ENCODE measurements at places on chromosomes 4 and X.

DNA sequence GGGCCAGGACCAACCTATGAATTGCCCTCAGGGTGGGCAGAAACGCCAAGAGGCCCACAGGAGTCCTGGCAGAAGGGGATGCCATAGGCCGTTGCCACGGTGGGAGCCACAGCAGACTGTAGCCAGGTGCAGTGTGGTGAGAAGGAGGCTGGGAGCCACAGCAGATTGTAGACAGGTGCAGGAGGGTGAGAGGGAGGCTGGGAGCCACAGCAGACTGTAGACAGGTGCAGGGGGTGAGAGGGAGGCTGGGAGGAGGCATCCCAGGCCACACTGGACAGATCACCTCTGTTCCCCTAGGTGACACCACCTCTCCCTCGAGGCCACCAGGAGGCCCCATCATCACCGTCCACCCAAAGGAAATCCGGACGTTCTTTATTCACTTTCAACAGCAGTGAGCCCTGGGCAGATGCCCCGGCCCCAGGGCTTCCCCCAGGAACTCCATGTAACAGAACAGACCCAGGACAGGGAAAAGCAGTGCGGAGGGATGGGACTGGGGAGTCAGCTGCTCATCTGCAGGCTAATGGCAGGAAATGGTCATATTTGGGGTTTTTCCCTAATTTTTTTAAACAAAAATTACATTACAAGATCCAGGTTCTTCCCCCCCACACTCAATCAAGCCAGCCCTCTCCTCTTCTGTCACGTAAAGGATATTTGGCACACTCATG, 19.5 kb upstream of the MRFAP1 start:
- DNase-seq: no peak

- DNase-seq: peak; percentile 21
Observed at GRCh38 chr4:123386609-123387008, 10.0 kb upstream of the SPRY1 start.

DNA sequence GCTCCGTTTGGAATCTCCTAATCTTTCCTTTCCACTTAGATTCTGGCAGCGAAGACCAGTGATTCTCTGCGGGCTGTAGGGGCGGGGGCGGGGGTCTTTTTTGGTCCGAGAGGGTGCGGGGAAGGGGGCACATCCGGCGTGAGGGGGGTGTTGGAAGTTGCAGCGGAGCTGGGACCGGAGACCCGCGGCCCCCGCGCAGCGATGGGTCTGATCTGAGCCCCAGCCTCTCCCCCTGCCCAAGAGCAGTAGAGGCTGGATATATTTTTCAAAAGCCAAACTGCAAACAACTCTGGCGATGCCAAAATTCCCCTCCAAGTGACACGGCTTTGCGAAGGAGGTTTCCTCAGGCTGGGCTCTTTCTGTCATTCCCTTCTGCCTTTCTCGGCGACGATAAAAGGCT, 355 bp downstream of the GRID2 start:
- no peak for DNase-seq

DNA sequence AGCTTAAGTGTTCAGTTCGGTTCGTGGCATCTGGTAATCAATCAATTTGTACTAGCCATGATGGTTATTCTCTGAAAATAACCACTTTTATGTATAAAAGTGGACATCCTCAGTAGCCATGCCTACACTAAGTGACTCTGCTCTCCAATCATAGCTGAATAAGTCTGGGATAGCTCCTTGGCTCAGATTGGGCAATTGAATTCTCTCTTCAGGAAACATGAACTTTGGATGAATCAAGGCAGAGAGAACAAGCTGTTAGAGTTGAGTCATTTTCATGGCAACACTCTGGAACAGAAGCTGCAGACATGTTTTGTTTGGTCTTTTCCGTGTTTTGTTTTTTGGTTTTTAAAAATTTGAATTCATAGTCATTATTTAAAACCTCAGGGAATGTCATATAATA, 66.8 kb upstream of the TMEM164 start:
- no peak for DNase-seq

GRCh38 chr4:175986-176385, 51.7 kb downstream of the ZNF718 start:
- DNase-seq: no peak

DNA sequence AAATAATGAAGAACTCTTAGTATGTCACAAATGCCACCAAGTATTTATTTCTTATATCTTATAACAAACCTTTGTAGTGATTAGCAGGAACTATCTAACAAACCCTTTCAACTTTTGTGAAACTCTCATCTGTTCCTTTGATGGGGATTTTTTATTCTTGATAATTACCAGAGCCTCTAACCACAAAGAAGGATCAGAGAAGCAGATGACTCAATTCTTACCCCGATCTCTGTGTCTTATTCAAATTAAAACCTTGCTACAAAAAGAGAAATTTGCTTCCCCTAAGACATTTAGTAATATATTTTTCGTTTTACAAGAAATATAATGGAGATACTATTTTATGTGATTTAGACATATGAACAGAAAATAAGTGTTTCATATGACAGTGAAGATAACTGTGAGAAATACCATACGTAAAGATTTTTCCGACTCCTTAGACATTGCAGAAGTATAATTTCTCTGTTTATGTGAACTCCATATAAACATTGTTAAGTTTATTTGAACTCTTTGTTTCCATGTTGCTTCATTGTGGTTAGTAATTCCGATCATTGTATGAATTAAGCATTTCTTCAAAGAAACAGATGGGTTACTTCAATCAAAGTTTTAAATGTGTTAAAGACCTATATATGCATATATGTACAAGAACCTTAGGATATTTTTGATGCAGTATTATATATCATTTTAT, 205.4 kb downstream of the CFAP299 start:
- no peak for DNase-seq

DNA sequence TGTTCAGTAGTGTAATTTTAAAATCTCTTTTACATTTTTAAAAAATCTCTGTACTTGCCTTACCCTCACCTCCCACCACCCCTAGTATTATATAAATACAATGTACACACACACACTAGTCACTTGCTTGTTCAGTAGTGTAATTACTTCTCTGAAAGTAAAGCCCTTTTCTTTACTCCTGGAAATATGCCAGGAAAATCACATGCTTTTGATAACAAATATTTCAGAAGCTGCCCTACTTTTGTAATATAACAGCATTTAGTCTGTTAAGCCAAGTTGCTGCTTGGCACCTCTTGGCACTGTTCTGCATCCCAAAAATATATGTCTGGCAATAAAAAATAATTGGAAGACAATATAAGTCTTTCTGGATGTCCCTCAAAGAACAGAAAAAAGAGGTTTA, 172.8 kb upstream of the APOOL start:
- no peak for DNase-seq

DNA sequence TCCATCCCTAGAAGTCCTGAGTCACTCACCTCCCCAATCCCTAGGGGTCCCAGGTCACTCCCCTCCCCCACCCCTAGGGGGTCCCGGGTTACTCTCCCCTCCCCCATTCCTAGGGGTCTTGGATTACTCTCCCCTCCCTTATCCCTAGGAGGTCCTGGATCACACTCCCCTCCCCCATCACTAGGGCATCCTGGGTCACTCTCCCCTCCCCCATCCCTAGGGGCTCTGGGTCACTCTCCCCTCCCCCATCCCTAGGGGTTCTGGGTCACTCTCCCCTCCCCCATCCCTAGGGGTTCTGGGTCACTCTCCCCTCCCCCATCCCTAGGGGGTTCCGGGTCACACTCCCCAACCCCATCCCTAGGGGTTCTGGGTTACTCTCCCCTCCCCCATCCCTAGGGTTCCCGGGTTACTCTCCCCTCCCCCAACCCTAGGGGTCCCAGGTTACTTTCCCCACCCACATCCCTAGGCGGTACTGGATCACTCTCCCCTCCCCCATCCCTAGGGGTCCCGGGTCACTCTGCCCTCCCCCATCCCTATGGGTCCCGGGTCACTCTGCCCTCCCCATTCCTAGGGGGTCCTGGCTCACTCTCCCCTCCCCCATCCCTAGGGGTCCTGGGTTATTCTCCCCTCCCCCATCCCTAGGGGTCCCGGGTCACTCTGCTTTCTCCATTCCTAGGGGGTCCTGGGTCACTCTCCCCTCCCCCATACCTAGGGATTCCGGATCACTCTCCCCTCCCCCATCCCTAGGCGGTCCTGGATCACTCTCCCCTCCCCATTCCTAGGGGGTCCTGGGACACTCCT, 2.1 kb downstream of the ASMTL start:
- DNase-seq: no peak

GRCh38 chr4:189773909-189774308, 166.8 kb upstream of the FRG1 start:
- peak; percentile 3 for DNase-seq

GRCh38 chr4:152803541-152803940, 23.8 kb downstream of the ARFIP1 start:
- DNase-seq: no peak

DNA sequence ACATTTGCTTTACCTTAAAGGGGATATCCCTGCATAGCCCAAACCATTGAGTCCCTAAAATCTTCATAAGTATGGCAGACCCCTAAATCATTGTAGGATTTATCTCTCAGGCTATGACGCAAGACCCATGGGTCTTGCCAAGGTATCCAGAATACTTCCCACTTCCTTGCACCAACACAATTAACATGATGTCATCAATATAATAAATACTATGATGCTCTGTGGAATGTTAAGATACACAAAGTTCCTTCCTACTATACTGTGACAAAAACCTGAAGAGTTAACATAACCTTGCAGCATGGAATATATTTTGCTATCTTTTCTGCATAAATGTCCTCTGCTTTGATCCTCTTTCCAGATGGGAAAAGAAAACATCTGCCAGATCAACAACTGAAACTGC, 49.9 kb upstream of the TMEM184C start:
- DNase-seq: no peak

GRCh38 chr4:19304028-19304427, 947.7 kb upstream of the SLIT2 start:
- DNase-seq: no peak

DNA sequence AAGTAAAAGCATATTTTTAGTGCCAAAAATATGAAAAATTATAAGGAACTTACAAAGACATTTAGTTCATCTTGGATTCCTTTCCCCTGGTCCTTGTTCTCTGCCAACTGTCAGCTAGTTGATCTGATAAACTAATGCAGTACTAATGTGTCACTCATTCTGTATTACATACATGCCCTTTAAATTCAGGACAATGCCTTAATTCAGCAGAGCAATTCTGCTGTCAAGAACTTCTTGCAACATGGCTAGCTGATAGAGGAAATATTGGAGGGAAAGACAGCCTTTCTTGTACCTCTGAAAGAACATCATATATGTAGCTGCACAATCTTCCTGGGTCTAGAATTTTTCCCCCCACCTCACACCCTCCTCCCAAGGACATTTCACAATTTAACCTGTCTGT, 480.1 kb downstream of the RPA4 start:
- no peak for DNase-seq

GRCh38 chr4:148254621-148255343, 187.4 kb downstream of the NR3C2 start:
- DNase-seq: no peak

DNA sequence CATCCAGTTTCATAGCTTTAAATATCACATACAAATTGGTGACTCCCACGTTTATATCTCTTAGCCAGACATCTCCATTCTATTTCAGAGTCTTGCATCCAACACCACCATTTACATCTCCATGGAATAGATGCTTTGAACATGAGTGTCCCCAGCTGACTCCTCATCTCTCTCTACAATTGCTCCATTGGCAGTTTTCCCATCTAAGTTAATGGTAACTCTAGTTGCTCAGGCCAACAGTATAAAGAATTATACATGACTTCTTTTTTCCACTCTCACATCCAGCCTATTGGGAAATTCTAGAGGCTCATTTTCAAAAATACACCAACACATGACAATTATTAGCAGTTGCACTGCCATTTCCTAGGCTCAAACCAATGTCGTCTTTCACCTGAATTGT, 388.2 kb downstream of the STIM2 start:
- DNase-seq: no peak

GRCh38 chr4:176422001-176422400, 102.2 kb downstream of the SPCS3 start:
- DNase-seq: no peak

GRCh38 chr4:6230827-6231662, 30.7 kb upstream of the JAKMIP1 start:
- DNase-seq: no peak

GRCh38 chr4:113781439-113782040, 20.0 kb upstream of the CAMK2D start:
- peak; percentile 66 for DNase-seq

DNA sequence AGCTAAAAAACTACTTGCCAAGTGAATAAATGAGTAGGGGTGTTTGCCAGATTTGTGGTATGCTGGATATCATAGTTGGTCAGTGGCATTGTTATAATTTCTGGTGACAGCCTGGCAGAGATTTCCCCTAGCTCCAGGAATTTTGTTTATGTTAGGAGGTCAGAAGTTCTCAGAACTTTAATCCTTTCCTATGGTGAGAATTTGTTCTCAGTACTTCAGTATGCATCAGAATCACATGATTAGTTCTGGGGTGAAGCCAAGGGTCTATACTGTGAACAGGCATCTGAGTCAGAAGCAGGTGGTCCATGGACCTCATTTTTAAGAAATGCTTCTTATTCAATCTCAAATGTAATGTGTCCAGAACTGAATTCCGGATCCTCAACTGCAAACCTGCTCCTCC, 10.5 kb downstream of the RASSF6 start:
- DNase-seq: no peak

DNA sequence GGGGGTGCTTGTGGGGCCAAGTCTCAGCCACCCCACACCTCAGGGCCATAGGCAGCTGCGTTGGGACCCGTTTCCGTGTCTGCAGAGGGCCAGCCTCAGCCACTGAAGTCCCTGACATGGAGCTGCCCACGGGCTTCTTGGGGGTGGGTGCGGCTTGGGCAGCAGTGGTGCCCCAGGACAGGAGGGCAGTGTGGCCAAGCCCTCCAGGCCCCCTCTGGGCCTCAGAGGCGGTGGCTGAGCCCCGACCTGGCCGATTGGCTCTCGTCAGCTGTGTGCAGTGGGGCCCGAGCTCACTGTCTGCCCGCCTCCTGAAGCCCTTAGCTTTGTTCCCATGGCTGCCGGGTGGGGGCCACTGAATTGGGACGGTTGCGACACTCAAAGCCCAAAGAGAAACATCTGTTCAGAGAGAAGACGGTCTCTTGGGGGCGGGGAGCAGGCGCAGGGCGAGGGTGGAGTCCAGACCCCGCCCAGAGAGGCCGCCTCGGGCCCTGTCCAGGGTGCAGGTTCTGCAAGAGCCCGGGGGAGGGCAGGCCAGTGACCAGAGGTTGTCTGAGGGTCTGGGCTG, 9.1 kb downstream of the FGFR3 start:
- no peak for DNase-seq

GRCh38 chr4:48698029-48698971, 81.8 kb downstream of the FRYL start:
- peak; percentile 93 for DNase-seq

DNA sequence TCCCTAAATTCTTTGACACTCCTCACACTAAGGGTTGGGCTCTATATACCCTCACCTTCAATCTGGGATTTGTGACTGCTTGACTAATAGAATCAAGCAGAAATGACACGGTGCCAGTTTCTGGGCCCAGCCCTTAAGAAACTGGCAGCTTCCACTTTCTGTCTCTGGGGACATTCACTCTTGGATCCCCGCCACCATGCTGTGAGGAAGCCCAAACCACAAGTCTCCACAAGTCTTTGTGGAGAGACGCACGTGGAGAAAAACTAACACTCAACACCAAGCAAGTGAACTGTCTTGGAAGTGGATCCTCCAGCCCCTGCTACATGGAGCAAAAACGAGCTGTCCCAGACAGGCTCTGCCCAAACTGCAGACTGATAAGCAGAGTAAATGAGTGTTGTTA, 1.1 kb upstream of the EDNRA start:
- DNase-seq: no peak

GRCh38 chrX:54357414-54358377, at the start of gene WNK3:
Gene WNK3, minus strand, starts transcription at chrX:54358046.
- DNase-seq: peak; percentile 40

Measured in hematopoietic multipotent progenitor cell treated with erythropoietin and hydrocortisone succinate and interleukin-3 and kit ligand, for 6 days (in vitro differentiated cells).